ENCODE measurements at places on chromosomes 5 and 9.

GRCh38 chr5:166346726-166347374 lies 1944.6 kb upstream of the WWC1 start:
- no peak for DNase-seq

DNA sequence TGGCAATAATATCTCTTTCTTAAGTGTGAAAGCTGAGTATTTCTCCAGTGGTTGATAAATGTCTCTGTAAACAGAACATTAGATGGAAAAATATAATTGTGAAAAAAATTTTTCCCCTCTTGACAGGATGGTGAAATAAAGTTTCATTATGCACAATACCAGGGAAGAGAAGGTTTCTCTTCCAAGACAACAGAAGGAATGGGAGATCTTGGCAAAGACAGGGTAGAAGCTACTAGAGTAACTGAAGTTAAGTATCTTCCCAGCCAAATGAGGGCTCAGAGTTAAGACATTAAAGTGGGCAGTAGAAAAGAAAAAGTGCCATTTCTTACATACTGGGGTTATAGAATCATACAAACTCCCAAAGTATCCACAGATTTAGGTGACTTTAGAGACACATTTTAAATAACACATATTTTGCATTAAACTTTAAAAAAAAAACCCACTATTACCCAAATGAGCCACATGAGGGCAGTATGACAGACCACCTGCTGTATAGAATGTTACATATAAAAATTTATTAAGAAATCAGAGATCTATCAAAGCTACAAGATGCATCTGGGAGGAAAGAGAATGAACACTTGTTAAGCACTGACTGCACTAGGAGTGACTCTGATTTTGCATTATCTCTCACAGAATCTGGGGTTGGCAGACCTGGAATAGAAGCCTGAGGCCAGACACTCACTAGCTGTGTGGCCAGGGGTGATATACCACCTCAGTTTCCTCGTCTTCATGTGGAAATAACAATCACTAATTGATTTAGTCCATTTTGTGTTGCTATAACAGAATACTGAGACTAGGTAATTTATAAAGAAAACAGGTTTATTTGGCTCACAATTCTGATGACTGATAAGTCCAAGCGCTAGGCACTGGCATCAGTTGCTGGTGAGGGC lies 98.5 kb downstream of the ARSB start:
- DNase-seq = no peak

DNA sequence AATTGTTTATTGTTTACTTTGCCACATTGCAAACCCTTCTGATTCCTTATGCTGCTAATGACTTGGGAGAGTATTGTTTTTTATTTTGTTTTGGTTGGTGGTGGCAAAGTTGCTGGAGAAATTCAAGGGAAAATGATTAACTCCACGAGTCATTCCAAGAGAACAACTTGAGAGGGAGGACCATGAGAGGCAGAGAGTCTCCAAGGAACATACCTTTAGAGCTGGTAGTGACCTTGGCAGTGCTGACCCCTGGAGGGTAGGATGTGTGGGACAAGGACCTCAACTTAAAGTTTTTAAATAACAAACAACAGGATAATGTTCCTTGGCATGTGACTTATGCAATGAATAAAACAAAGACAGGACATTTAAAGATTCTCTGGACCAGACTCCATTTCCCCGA lies 139.7 kb downstream of the LRRC70 start:
- no peak for DNase-seq

- DNase-seq = no peak
Measured at GRCh38 chr5:863244-863805, 12.5 kb upstream of the ZDHHC11 start.

DNA sequence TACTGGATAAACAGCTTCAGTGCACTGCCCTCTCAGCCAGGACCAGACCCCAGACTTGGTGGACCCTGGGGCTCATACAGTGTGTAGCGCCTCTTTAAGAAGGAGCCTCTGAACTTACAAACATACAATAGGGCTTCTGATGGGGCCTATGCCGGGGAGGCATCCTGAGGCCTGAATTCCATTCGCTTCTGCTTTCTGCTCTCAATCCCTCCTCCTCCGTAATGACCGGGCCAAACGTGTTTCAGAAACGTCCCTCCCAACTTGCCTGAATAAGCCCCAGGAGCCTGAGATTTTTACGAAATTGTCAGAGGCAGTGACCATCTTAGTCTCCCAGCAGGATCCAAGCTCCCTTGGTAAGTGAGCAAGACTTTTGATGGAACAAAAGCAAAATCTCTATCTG lies 128.1 kb upstream of the BOD1 start:
- no peak for DNase-seq

- no peak for DNase-seq
Measured at GRCh38 chr9:118624608-118625007, 744.6 kb downstream of the BRINP1 start.
